ENCODE measurements at places on chromosomes 16 and 17.

GRCh38 chr17:29048440-29049368 is 5.8 kb downstream of the PIPOX start:
- no peak for DNase-seq

DNA sequence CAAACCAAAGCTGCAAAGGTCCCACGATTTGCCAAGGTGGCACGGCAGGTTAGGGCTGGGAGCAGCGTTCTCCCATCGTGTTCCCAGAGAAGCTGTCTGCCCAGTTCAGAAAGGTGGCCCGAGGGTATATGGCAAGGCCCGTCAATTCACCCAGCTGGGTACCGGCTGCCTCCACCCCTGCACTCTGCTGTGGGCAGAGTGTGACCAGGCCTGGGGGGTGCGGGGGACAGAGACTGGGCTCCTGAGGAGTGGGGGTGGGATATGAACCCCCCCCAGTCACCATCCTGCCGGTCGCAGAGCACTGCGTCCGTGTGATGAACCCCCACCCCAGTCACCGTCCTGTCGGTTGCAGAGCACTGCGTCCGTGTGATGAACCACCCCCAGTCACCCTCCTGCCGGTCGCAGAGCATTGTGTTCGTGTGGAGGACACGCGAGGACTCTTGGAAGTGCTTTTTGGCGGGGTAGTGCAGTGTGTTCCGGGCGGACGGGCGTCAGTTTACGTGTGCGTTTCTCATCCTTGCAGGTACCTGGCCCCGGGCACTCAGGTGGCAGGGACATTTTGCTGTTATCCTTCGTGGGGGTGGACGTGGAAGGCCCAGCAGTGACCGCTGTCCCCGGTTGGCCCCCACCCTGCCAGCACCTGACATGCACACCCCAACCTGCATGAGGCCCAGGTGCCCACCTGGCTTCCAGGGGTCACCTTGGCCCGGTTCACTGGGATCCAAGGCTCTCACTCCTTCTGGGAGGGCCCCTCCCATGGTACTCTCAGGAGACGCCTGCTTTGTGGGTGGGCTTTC is 2.7 kb upstream of the FASN start:
- DNase-seq = no peak

GRCh38 chr17:27808628-27809027 is 8.3 kb upstream of the NOS2 start:
- DNase-seq = no peak

GRCh38 chr16:49556606-49557446 is 183.2 kb downstream of the C16orf78 start:
- peak; percentile 35 for DNase-seq

DNA sequence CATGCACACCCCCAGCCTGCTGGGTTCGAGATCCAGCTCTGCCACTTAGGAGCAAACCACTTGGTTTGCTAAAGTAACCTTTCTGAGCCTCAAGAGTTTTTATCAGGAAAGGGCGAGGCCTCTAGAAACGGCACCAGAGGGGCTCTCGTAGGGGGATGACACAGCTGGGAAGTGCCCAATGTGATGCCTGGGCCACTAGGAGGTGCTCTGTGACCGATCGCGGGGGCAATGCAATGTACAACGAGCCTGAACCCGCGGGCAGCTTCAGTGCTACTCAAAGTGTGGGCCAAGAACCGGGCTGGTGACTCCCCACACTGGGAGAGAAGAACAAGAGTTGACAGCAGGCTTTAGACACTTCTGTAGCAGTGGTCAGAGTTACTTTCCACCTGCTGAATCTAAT is 9.4 kb downstream of the C16orf89 start:
- no peak for DNase-seq

- no peak for DNase-seq
These were observed 207.1 kb downstream of the ZFHX3 start for GRCh38 chr16:72840631-72841381.

DNA sequence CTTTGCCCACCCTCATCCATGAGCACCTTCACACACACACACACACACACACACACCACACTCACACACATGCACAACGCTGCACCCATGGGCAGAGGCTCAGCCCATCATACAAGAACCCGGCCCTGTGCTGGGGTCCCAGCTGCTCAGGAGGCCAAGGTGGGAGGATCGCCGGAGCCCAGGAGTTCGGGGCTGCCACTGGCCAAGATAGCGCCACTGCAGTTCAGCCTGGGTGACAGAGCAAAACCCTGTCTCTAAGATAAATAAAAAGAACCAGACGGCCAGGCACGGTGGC is 3.4 kb upstream of the FSCN2 start:
- DNase-seq = no peak

DNA sequence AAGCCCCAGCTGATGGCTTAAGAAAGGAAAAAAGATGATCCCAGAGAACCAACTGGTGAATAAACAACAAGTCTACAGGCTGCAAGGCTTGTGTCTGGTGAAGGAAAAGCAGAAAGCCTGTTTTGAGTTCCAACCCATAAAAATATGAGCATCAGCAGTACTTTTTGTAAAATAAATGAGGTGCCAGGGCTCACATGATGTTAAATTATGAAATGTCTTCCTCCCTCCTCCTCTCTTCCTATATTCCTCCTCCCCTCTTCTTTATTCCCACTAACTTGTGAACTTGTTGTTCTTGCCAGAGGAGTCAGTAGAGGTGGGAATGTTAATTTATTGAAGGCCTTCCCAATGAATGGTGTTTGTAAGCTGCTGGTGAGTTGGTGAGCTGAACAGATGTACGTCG is 212.2 kb upstream of the CDH11 start:
- no peak for DNase-seq

DNA sequence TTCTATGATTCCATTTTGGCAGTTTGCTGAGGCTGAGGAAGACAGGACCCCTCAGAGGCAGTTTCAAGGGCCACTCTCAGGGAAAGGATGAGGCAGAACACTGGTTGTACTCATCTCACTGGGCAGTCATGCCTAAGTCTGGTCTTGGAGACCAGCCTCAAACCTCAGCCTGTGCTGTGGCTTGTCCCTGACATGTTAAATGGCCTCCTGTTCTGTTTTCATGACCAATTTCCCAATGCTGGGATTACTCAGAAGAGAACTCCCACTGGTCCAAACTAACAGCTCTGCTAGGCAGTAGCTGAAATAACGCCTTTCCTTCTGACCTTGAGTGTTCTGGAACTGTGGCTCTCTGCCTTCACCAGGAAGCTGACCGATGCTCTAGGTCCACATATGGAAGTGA is 8.4 kb upstream of the SPDYE4 start:
- DNase-seq = no peak

GRCh38 chr17:39812466-39812865 is 51.6 kb downstream of the IKZF3 start:
- no peak for DNase-seq

DNA sequence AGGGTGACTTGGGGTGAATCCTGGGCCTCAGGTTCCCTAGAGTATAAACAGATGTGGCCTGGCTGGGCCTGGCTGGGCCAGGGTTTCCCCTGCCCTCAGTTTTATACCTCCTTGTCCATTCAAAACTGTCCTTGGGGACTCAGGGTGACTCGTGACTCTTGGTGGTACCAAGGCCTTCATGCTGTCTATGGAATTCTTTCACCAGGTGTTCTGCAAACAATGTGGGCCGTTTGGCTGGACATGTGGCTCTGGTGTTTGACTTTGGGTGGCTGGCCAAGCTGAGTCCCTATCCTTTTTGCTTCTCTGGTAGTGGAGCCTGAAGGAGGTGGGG is 3.3 kb downstream of the GPT2 start:
- DNase-seq = no peak

- no peak for DNase-seq
These were observed 625.1 kb downstream of the HS3ST4 start for GRCh38 chr16:26316683-26317464.

- no peak for DNase-seq
These were observed 512 bp upstream of the ENDOV start for GRCh38 chr17:80414508-80414802.

DNA sequence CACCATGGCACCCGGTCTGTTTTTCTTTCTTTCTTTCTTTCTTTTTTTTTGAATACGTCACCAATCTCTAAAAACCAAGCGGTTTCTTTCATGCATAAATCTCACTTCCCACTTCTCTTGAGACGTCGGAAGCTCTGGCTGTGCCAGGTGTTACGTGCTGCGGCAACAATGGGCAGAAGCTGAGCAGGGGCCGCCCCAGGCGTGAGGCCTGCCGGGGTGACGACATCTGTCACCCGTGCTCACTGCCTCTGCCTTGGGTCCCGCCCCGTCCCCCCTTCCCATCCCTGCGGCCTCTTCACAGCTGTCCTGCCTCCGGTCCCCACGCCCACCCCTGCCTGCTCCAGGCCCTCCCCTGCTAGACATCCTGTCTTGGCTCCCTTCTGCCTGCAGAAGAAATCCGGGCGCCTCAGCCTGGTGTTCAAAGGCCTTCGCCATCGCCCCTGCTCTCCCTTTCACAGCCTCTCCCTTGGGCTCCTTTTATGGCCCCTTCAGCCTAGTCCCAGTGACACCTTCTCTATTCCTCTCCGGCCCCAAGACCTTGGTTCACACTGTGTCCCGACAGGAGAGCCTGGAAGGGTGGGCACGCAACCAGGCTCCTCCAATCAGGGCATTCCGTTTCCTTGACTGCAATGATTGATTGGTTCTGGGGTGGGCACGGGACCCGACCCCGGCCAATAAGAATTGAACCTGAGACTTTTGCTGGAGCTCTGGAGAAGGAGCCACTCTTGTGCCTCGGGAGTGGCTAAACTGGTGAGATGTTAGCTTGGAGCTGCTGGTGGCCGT is 4.8 kb downstream of the P2RX1 start:
- peak; percentile 74 for DNase-seq

- DNase-seq = no peak
These were observed 33.0 kb upstream of the PRKCB start for GRCh38 chr16:23802776-23803175.

GRCh38 chr16:11485676-11486075 is 101.0 kb downstream of the LITAF start:
- DNase-seq = no peak

DNA sequence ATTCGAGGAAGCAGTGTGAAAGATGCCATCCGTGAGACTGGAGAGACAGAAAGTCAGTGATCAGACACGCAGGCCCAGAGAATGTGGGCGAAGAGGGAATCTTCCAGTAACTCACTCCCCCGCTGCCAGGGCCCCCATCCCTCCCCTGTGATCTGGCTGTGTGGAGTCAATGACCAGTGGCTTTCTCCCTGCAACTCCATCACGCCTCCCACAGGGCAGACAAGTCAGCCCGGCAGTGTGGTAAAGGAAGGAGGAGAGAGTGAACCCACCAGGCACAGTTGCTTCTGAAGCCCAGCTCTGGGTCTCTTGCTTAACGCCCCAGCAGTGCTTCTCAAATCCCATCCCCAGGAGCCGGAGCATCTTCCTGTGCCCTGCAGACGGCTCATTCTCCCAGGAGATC is 142.1 kb downstream of the ZNF423 start:
- no peak for DNase-seq

- DNase-seq = no peak
These were observed 31.8 kb downstream of the ZNF750 start for GRCh38 chr17:82808006-82808405.

GRCh38 chr17:57099165-57099564 is 14.1 kb downstream of the AKAP1 start:
- DNase-seq = no peak

- no peak for DNase-seq
These were observed 47.8 kb upstream of the IRF8 start for GRCh38 chr16:85851034-85851785.

GRCh38 chr17:8670421-8670820 is 39.9 kb upstream of the MYH10 start:
- peak; percentile 70 for DNase-seq

DNA sequence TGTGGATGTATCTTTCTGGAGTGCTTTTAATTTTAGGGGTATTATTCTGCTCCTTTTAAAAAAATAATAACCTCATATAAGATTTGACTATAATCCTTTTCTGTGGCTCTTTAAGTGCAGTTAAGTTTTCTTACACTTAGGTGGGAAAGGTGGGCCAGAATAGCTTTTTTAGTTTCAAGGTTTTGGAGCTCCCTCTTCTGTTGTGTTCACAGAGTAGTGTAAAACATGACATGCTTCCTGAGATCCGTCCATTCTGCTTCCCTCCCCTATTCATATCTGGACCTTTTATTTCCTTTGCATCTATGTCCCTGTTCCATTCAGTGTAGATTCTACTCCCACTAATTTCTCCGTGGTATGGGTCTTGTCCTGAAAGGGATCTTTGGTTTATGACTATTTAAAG is 12.8 kb downstream of the LRRC36 start:
- no peak for DNase-seq

GRCh38 chr16:31269541-31269940 is 9.8 kb downstream of the ITGAM start:
- no peak for DNase-seq

GRCh38 chr17:71976011-71976649 is 144.7 kb upstream of the SOX9 start:
- DNase-seq = peak; percentile 83

- DNase-seq = no peak
These were observed 36.8 kb downstream of the NACA2 start for GRCh38 chr17:61554209-61554608.

DNA sequence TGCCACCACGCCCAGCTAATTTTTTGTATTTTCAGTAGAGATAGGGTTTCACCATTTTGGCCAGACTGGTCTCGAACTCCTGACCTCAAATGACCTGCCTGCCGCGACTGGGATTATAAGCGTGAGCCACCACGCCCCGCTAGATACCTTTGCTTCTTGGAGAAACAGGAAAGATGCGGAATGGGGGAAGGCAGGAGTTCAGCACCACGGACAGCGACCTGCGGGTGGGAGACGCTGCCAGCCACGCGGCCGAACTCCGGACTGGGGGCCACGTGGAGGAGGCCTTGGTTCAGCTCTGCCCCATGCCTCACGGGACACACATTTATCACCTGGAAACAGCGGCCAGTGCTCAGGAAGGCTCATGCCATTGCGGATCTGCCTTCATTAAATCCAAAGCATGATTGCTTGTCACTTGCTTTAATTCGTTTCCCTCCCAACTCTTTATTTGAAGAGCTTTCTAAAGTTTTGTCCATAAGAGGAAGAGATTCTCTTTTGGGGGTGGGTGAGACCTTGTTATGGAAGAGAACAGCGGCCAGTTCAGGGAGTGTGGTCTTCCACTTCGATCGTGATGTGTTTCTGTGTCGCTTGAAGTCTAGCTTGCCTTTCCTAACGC is 219.9 kb downstream of the ENGASE start:
- peak; percentile 80 for DNase-seq

GRCh38 chr16:66088681-66089080 is 277.8 kb upstream of the CDH5 start:
- DNase-seq = no peak

DNA sequence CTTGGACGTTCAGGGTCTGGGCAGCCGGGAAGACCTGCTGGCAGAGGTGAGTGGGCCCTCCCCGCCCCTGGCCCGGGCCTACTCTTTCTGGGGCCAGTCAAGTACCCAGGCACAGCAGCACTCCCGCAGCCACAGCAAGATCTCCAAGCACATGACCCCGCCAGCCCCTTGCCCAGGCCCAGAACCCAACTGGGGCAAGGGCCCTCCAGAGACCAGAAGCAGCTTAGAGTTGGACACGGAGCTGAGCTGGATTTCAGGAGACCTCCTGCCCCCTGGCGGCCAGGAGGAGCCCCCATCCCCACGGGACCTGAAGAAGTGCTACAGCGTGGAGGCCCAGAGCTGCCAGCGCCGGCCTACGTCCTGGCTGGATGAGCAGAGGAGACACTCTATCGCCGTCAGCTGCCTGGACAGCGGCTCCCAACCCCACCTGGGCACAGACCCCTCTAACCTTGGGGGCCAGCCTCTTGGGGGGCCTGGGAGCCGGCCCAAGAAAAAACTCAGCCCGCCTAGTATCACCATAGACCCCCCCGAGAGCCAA is 8.6 kb upstream of the ABCC3 start:
- peak; percentile 63 for DNase-seq
